Activated T-cell treated with anti-CD3 and anti-CD28 coated beads, Interleukin-2, amount 50 U/mL, for 48 hours (primary cell): ENCODE measurements at places on chromosomes 11 and 22.

GRCh38 chr11:28146123-28146751, 38.0 kb downstream of the METTL15 start:
- DNase-seq, result no peak

DNA sequence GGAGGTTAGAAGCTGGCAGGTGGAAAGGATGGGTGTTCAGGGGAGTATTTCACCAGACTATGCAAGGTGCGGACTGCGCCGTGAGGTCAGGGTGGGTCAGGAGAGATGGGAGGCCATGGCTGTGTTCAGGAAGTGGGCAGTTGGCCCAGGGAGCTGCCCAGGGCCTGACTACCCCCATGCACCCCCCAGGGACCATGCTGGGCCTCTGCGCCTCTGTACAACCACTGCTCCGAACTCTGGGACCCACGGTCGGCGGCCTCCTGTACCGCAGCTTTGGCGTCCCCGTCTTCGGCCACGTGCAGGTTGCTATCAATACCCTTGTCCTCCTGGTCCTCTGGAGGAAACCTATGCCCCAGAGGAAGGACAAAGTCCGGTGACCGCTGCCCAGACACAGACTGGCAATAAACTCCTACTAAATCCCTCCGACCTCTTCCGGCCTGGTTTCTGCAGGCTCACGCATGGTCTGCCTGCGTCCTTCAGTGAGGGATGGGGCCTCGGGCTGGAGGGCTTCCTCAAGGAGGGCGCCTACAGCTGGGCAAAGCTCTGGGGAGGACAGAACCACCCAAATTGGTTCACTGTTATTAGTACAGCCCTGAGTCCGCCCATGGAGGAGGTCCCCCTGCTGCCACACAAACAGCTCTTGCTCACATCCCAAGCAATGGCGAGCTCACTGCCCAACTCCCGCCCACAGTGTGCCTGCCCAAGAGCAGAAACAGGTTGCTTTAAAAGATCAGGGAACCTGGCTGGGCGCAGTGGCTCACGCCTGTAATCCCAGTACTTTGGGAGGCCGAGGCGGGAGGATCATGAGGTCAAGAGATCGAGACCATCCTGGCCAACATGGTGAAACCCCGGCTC, 4.2 kb downstream of the PHLDA2 start:
- DNase-seq, result no peak

DNA sequence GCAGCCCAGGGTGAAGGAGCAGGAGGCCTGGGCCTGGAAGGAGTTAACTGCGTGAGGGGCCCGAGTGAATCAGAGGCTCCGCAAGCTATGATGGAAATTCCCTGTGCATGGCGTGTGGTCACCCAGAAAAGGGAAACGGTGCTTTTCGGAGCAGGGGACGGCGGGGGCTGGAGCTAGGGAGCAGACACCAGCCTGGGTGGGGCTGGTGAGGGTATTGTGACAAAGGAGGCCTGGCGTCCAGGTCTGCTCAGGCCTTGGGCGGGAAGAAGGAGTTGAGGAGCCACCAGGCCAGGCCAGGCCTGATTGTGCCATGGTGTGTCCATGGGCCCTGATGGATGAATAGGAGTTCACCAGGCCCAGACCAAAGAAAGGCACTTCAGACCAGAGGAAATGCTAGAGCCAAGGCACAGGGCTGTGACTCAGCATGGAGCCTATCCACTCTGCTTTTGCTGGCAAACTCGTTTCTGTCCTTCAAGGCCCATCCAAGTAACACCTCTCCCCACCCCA, 12.8 kb upstream of the SPI1 start:
- no peak for DNase-seq

GRCh38 chr11:777288-778255, at the start of gene GATD1:
GATD1 (minus strand) TSS chr11:777487; CDS start chr11:777462, 25 bp downstream.
- peak; percentile 98 for DNase-seq

DNA sequence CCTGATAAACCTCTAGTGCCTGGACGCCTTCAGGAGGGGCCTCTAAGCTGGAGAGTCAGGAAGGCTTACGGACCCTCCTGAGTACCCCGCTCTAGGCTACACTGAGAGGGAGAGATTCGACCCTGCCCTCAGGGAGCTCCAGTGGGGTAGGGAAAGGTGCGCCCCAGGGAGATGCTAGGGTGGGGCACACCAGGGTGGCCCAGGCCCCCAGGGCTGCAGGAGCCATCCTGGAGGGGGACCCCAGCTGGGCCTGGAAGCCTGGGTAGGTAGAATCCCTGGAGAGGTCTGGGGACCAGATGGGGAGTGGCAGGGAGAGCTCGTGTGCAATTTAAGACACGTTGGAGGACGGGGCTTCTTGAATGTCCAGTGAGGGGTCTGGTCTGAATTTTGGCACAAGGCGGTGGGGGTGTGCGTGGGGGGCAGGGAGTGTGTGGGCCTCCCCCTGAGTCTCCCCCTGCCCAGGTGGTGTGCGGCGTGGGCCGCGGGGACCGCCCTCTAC, 4.7 kb downstream of the CARNS1 start:
- DNase-seq, result peak; percentile 58
